AG10803 (cell line): ENCODE measurements at places on chromosomes 2 and 18.

DNA sequence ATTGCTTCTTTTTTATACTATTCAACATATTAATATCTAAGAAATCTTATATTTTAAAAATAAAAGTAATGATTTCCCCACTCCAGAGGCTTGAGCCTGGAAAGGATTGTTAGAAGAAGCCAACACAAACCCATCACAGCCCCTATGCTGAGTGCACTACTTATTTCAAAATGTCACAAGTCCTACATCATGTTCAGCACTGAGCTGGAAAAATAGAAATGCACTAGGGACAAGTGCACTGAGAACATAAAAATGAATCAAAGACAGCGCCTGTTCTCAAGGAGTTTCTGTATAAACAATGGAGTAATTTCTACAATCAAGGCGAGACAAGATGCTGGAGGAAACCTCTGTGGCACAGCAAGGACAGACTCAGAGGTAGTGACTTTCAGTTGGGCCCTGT, 155.0 kb downstream of the TXNL1 start:
- DNase-seq, result no peak

DNA sequence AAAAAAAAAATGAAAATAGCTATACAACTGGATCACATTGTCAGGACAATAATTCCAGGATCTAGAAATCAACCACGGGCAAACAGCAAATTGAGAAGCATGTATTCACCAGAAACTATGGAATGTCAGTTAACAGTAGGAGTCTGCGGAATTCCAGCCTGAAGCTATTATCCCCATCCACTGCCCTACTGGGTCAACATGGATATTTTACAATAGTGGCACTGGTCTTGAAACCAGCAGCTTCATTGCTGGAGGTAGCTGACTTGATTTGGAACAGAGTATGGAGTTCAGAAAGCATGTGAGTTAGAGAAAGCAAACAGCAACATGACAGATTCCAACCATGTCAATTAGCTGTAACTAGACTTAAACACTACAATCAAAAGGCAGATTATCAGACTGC, 55.7 kb upstream of the PDE1A start:
- DNase-seq, result no peak

GRCh38 chr18:22069916-22070315, 99.5 kb upstream of the GATA6 start:
- DNase-seq, result no peak

GRCh38 chr2:171669121-171669520, 18.1 kb upstream of the DYNC1I2 start:
- no peak for DNase-seq

DNA sequence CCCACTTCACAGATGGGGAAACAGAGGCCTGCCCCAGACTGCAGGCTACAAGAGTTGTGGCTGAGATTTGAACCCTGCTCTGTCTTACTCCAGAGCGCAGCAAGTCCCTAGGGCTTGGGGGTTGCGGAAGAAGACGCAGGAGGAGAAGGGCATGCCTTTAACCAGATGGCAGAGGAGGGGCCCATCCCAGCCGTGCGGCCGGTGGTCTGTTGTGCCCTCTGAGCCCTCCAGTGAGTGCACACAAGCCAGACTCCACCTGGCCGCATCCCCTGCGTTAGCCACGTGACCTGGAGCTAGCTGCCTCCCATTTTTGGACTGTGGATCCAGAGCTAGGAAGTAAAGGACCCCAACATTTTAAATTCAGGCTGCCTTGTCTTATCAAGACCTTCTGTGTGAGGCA, 2.8 kb downstream of the KCNIP3 start:
- DNase-seq, result no peak

DNA sequence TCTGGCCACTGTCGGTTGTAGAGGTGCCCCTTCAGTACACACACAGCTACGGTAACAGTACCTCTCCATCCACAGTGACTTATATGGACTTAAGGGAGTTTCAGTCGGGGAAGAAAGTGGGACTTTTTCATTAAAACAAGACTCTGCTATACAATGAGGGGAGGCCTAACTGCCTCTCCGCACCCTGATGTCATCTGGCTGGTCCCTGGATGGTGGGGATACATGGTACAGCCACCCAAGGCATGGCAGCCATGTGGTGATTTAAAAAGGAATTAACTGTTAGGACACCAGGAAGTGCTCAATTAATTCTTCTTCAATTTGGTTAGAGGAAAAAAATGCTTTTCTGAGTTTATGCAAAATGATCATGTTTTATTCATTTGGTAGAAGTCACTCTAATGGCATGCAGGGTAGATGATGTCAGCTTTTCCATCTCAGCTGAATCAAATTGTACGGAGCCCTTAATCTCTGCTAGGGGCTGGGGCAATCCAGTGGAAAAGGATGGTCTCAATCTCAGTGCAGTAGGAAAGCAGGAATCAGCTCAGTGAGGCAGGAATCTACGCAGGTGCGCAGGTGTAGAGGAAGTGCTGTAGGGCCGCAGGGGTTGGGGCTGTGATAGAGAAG, 243.9 kb downstream of the PRKCE start:
- peak; percentile 70 for DNase-seq

DNA sequence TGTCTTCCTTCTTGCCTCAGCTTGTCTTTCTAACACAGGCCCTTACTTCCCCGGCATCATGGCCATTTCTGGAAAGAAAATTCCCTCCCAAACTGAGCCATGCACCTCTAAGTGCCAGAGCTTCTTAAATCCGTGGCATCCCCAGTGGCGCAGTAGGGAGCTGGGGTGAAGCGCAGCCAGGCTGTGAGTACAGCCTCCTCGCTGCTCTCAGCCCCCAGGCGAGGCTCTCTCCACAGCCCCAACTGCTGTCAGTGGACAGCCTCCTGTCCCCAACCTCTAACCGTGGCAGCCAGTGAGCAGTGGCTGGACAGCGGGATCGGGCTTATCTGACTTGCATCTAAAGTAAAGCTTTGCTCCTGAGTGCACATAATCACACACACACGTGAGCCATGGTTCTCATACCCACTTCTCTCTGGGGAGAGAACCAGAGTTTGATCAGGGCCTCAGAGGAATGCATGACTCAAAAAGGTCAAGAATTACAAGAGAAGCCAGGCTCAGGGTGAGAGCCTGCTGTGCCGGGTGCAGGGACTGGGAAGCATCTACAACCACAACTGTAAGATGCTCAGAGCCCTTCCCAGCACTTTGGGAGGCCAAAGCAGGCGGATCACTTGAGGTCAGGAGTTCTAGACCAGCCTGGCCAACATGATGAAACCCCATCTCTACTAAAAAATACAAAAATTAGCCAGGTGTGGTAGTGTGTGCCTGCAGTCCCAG, 50.7 kb downstream of the SFXN5 start:
- peak; percentile 84 for DNase-seq

DNA sequence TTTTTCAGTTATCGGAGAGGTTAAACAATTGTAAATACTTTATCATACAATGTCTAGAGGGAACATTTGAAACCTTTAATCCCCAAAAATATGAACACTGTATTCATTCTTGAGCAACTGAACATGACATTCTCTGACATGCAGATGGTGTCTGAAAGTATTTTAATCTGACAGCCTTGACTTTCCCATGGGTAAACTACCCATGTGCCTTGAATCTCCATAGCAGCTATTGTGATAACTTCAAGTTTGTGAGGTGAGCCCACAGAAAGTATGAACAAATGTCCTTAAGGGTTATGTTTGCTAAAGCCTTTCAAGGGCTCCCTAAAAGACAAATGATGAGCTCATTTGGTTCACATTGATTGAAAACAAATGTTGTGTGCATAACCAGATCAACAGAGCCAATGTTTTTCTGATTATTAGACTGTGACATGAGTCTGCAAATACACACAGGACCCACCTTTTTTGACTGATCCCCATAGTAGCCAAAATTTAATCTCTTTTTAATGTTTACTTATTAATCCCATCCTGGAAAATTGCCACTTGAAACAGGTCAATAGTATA, 1326.0 kb downstream of the LRP1B start:
- DNase-seq, result no peak

- DNase-seq, result no peak
These were observed 2.2 kb upstream of the TMBIM1 start for GRCh38 chr2:218294430-218295022.

- DNase-seq, result peak; percentile 72
These were observed 98.4 kb upstream of the RNF152 start for GRCh38 chr18:61991201-61991600.

DNA sequence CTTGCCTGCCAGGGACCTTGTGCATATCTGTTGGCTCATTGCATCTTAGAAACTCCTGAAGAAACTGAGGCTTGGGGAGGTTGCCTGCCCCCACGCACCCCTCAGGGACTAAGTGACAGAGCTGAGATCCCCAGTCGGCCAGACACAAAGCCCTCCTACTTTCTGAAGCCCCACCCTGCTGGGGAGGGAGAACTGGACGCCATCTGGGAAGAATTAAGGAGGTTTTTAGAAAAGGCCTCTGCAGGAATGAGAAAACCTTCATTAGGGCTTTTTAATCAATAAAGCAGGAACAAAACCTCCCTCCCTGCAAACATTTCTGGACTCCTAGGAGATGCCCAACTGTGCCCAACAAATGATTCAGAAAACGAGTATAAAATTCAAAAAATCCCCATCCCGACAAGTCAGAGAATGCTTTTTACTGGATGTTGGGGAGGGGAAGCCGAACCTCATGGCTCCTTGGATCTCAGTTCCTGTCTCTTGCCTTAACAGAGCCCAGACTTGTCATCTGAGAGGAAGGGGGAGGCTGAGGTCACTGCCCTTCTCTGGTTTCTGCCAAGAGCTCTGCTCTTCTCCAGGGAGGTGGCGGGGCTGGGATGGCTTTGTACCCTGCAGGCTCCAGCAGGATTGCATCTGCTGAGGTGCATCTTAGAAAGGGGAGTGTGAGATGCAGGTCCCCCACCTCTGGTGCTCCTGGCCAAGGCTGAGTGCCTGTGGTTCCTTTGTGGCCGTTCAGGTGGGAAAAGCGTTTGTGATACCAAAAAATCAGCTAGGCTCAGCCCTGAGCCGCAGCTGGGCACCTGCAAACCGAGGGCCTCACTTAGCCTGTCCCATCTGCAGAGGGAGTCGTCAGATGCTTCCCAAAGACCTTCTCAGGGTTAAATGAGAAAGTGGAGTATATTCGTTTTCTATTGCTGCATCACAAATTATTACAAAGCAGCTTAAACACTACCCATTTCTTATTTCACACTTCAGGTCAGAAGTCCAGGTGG, 142.4 kb downstream of the ZFP36L2 start:
- peak; percentile 86 for DNase-seq

DNA sequence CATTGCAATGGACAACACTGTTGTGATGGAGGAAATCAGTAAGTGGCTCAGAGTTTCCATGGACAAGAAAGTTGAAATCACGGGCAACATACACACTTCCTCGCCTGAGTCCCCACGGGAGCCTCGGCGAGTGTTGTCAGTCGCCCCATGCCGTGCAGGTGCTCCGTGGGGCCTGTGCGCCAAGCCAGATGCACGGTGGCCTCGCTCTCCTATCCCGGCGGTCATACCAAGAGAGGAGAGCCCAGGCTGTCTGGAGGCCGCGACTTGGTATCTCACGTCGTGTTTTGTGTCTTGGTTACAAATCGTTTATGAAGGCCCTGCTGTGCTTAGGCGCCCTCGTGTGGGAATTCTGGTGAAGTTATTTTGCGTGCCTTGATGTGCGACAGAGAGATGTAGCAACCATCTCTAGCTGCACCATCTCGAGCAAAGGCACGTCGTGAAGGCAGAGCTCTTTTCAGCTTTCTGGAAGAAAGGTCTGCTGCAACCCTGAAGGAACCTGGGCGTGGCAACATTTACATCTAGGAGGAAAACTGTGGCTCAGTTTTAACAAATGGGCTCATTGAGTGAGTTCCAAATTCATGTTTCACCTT, 21.8 kb downstream of the ATG4B start:
- peak; percentile 76 for DNase-seq

GRCh38 chr2:123953846-123954245, 71.2 kb upstream of the CNTNAP5 start:
- DNase-seq, result no peak

GRCh38 chr2:47403609-47404193, 745 bp downstream of the MSH2 start:
- DNase-seq, result no peak

- DNase-seq, result no peak
These were observed 1417.6 kb upstream of the CDH2 start for GRCh38 chr18:29594493-29594892.

DNA sequence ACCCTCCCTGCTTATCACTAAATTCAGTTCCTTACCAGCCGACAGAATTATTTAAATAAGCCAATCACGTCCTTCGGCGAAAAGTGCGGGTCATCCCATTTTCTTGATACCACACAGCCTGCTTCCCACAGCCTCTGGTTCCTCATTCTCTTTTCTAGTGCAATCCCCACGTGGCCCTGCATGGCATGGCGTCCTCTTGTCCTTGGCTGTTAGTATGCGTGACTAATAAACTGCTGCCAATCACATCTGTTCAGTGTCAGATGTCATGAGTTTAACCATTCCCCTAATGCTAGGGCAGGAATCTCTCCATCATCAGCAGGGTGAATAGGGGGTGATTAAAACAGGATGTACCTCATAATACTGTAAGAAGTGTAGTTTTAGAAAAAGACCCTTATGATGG, 62.8 kb upstream of the TSPYL6 start:
- no peak for DNase-seq

GRCh38 chr18:68083131-68083530, 566.6 kb upstream of the DSEL start:
- peak; percentile 87 for DNase-seq

DNA sequence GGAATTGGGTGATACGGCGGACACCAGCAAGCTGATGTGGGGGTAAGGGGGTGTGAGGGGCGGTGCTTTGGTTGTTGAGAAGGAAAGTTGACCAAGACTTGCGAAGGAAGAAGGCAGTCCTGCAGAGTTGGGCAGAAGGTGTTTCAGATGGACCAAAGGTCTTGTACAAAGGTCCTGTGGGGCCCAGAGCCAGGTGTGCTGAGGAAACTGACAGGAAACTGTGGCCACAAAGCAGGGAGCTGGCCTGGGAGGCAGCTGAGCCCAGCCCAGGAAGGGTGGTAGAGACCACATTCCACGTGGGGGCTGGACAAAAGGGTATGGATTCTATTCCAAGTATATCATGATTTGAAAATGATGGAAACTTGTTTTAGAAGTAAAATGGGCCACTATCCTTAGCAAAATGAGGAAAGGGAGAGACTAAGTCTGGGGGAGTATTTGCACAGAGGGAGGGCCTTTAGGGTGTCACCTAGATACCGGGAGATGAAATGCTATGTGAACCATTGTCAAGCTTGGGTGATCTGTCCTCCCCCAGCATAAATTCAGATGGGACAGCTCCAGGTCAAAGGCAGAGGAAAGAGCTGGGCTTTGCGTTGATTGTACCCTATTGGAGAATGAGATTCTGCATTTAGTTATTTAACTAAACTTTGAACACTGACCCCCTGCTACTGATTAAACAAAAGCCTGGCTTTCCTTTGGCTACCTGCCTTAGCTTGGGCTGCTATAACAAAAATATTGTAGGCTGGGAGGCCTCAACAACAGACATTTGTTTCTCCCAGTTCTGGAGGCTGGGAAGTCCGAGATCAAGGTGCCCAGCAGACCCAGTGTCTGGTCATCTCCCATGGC, 4.3 kb upstream of the EDAR start:
- DNase-seq, result no peak
